ENCODE measurements at places on chromosomes 7 and 10.
A peak's percentile ranks its signal among the peaks of the same experiment; 100 is the strongest.

DNA sequence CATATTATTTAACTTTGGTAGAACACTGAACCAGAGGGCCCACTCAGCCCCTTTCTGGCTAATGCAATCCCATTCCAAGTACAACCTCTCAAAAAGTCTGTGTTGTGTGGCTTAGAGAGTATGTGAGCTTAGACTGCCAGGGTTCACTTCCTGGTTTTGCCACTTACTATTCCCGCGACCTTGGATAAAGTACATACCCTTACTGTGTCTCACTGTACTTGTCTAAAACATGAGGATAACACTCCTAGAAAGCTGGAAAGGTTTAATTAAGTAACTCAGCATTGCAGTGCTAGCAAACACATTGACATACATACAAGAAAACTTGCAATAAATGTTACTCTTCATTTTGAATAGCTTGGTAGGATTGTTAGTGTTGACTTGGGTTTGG is 215.8 kb downstream of the CHCHD3 start:
- no peak for DNase-seq

DNA sequence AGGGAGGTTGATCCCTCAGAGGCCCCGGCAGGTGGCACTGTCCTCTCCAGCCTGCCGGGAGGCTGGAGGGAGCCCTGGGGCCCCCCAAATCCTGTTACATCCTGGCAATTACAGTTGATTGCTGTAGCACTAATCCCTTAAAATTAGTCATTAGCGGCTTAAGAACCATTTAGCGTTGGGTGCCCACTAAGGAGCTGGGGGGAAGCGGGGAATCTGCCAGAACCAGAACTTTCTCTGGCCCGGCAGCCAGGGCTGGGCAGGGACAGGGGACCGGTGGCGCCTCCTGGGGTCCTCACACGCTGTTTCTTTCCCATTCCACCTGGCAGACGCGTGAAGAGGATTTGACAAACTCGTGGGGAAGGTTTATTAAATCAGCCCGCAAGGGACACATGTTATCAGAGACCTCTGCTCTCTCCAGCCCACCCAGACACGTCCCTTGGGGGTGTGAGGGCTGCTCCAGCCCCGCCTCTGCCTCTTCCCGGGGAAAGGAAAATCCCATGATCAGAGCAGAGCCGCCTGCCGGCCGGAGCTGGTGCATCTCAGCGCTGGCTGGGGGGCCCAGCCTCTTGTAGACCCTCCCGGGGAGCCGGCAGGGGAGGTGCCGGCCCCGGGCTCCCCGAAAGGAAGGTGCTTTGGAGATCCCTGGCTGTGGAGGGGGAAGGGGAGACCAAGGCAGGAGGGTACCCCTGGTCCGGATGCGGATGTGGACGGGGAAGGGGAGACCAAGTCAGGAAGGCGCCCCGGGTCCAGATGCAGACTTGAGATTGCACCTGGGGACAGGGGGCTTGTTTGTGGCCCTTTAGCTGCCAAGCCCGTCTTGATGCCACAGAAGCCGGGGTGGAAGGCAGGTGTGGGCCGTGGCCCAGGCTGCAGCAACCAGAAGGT is 142.7 kb downstream of the ELFN1 start:
- no peak for DNase-seq

- DNase-seq, result no peak
These were observed 198.0 kb downstream of the SKIDA1 start for GRCh38 chr10:21327289-21327993.

- no peak for DNase-seq
These were observed 98.0 kb downstream of the ADAM12 start for GRCh38 chr10:126290232-126290631.

- DNase-seq, result no peak
These were observed 46.8 kb upstream of the GLCCI1 start for GRCh38 chr7:7921830-7922229.

- DNase-seq, result peak; percentile 64
These were observed 79.0 kb upstream of the TMEM168 start for GRCh38 chr7:112869111-112869774.
